HCT116 (cell line): ENCODE measurements at places on chromosomes 7 and 10. TPM values are rescaled to one million over a fixed set of nuclear protein-coding genes. Genes with fewer than 3 reads are reported as not detected.

Gene RNLS
- total RNA-seq: not detected

Gene PDK4
- 2.1 TPM for total RNA-seq

Gene IFIT1B
- total RNA-seq: not detected

Gene GRB10
- total RNA-seq: 37.3 TPM

Gene BICC1
- total RNA-seq: not detected

Gene NYAP1
- 6.7 TPM for total RNA-seq

Gene ZSCAN25
- 14.0 TPM for total RNA-seq

Gene VGF
- total RNA-seq: 43.2 TPM

Gene SLC39A12
- not detected for total RNA-seq

Gene MCM10
- 43.1 TPM for total RNA-seq

Gene STK31
- total RNA-seq: not detected

Gene HDAC9
- total RNA-seq: 4.3 TPM

DNA sequence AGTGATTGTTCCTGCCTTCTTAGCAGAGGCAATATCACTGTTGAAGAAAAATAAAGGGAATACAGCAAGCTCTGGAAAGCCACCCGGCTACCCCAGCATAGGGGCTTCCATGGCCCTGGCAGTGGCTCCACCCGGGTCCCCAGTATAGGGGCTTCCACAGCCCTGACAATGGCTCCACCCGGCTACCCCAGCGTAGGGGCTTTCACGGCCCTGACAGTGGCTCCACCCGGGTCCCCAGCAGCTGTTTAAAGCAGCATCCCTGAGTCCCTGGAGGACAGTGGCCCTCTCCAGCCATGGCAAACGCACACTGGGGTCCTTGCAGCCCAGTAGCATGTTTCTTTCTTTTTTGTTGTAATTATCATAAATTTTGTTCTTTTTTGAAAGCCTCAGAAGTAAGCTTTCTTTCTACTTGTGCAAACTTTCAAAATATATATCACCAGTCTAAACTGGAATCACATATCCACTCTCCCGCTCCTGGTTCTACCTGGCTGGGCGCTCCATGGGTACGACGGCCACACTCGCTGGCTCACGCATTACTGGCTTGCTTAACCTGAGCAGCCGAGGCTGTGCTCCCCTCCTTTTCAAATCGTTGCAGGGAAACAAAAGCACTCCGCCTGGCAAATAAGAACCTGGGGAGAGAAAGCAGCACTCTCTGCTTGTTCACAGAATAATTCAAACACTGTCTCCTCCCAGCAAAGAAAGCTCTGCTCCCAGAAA, 62.1 kb downstream of the TCERG1L start:
- DNase-seq: no peak

GRCh38 chr7:158103378-158103777, 484.2 kb downstream of the PTPRN2 start:
- no peak for DNase-seq

GRCh38 chr10:75396631-75397495, 4.7 kb downstream of the ZNF503 start:
- DNase-seq: no peak

DNA sequence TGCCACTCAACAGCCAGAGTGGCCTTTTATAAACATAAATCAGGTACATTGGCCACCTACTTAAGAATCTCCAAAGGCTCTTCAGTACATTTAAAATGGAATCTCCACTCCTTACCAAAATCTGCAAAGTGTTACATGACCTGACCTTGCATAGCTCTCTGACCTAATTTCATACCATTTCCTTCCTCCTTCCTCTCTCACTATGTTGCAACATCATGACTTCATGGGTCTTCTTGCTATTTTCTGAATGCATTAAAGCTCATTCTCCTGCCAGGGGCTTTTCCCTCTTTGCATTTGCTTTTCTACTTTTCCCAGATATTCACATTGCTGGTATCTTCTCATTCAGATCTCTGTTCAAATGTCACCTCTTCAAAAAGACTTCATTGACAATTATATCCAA, 22.1 kb upstream of the PPP1R17 start:
- DNase-seq: no peak

GRCh38 chr7:124550036-124550435, 215.6 kb downstream of the GPR37 start:
- no peak for DNase-seq

DNA sequence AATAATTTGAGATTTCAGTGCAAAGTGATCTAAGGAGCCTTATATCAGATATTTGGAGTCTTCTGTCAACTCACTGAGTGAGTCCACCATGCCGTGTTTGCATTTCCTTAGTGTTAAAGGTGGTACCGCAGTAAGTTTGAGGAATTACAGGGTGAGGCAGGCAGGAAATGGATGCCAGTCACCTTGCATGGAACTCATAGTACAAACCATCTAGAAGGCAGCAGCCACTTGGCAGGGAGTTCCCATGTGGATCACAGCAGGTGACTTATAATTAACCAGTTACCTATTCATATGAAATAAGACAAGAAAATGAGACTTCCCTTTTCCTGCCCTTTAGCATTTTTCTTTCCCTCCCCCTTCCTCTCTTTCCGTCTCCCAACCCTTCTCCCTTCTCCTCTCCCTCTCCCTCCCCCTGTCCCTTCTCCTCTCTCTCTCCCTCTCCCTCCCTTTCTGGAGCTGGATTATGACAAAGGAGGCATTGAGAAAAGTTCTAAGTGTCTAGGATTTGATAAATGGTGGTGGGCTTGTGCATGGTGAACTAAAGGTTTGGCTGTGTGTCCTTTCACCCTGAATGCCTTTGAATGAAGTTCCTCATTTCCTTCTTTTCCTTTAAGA, 94.1 kb downstream of the LRRC4 start:
- no peak for DNase-seq

DNA sequence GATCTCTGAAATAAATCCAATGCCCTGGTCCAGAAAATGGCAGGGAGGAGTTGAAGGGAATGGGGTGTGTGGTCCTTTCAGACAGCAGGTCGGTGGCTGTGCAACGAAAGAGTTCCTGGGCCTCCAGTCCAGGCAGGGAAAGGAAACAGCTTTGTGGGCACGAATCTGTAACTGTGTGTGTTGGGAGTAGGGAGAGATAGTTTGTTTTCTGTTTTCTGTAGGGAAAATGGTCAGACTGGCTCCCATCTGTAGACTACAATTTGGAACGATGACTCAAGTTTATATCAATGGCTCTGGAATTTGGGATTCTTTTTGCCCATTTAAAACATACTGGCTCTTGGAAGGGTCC, 2.6 kb upstream of the HOXA9 start:
- no peak for DNase-seq

DNA sequence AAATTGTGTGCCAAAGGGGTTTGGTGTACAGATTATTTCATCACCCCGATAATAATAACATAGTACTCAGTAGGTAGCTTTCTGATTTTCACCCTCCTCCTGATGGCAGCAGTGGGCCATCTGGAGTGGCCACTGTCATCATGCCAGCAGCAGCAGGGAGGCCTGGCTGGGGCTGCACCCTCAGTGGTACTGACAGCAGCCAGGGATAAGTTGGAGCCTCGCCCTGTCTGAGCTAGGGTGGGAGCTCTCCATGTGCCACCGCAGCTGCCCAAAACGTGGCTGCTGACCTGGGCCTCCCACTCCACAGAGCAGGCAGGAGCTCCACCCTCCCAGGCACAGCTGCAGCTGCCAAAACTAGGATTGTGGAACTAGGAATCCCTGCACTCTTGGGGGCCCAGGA, 700.8 kb upstream of the KCND2 start:
- DNase-seq: no peak

DNA sequence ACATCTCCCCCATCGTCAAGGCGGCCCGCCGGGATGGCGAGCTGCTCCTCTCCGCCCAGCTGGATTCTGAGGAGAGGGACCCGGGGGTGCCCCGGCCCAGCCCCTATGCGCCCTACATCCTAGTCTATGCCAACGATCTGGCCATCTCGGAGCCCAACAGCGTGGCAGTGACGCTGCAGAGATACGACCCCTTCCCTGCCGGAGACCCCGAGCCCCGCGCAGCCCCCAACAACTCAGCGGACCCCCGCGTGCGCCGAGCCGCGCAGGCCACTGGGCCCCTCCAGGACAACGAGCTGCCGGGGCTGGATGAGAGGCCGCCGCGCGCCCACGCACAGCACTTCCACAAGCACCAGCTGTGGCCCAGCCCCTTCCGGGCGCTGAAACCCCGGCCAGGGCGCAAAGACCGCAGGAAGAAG, 10.1 kb downstream of the GDF10 start:
- no peak for DNase-seq

DNA sequence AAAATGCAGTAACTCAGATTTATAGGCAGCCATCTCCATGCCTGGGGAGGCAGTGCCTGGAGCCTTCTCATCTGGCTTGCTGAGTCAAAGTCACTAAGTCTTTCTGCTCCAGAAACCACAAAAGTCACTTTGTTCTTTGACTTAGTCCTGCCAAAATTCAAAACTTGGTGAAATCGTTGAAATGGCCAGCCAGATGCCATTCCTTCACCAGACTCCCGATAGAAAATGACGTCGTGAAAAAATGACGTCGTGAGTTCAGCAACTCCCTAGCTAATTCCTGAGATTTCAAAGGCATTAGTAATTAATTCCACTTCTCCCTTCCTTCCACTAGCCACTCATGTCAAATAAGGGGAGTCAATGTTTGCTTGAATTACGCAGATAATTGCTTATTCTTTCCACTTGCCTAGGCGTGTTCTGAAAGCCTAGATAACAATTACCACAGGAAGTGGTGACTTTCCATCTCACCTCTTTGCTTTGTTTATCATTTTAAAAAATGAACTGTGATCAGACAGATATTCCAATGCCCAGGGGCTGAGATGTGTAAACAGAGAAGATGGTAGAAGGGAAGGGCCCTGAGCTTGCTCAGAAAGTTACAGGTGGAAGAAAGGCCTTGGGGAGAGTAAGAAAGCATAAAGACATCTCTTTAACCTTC, 48.5 kb upstream of the OSBPL3 start:
- DNase-seq: no peak

GRCh38 chr7:83130623-83131545, 31.8 kb downstream of the PCLO start:
- no peak for DNase-seq
